ENCODE measurements at places on chromosomes 13 and 19.

- no peak for DNase-seq
Measured at GRCh38 chr19:47703301-47703700, 9.9 kb upstream of the EHD2 start.

DNA sequence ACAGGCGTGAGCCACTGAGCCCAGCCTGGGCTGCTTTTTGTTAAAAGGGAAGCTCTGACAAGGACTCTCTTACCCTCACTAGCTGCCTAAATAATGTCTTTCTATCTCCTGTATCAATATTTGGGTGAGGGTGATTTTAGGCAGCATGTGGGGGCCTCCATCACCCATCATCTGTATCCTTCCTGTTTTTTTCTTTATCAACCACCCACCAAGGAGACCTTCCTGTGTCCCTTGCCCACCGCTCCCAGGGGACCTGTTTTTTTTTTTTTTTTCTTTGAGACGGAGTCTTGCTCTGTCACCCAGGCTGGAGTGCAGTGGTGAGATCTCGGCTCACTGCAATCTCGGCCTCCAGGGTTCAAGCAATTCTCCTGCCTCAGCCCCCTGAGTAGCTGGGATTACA is 5.4 kb upstream of the NDUFB7 start:
- DNase-seq: no peak

GRCh38 chr19:9065457-9066014 is 21.3 kb upstream of the OR1M1 start:
- no peak for DNase-seq

DNA sequence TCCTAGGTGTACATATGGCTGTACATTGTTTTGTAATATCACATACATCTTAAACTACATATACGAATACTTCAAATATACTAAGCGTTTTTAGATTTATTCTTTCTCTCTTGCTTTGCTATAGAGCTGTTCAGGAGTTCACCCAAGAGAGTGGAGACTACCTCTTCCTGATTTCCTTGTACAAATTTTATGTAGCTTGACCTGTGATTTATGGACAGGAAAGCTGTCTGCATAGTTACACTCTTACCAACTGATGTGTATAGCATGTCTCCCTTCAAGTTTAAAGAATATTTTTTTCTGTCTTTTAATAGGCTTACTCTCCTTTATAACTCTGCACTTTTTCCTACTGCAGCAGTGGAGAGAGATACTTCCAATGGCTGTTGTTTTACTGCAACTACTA is 428.7 kb downstream of the NDFIP2 start:
- DNase-seq: no peak

- no peak for DNase-seq
Measured at GRCh38 chr13:43401361-43401760, 378.0 kb downstream of the DNAJC15 start.

DNA sequence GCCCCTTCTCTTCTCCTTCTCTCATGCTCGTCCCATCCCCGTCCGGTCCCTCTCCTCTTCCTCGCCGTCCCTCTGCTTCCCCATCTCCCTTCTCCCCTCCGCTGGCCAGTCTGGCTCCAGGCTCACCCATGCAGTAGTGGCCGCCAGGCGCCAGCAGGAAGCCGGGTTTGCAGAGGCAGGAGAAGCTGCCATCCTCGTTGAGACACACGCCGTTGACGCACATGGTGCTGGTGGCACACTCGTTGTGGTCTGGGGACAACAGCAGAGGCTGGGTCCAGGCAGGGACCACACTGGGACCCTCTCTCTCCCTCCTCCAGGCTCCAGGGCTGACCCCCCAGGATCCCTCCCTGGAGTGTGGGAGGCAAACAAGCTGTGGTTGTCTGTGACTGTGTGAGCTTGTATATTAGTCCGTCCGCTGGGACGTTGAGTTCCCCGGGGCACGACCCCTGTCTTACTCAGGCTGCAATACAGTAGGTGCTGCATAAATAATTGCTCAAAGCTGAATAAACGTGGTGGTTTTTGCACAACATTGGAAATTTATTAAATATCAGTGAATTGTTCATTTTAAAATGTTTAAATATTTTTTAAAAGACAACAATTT is 16.4 kb downstream of the FBN3 start:
- no peak for DNase-seq

DNA sequence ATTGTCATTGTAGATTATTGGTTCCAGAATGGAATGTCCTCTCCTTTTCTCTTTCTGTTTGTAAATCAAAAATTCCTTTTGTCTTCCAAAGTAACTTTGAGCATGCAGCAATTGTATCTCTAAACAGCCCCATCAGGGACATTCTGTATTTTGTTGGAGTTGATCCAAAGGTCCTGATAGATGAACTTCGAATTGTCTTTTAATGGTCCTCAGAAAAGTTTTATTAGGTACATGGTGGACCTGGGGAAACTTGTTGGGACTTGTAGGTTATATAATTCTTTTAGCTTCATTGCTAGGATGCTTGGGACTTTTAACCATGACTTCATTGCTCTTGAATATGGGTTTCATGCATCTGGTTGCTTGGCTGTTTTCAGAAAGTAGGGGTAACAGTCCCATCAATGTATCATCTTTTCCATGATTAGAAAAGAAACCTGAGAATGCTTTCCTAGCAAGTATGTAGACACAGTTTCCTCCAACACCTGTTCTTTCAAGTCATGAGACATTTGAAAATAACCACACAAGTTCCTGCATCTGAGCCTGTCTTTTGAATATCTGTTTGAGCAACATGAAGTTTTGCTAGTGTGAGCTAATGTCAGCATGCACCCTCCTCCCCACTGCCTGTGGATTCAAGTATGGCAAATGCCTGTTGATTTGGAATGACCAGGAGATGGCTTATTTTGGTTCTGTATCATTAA is 413.1 kb downstream of the KCNRG start:
- no peak for DNase-seq

DNA sequence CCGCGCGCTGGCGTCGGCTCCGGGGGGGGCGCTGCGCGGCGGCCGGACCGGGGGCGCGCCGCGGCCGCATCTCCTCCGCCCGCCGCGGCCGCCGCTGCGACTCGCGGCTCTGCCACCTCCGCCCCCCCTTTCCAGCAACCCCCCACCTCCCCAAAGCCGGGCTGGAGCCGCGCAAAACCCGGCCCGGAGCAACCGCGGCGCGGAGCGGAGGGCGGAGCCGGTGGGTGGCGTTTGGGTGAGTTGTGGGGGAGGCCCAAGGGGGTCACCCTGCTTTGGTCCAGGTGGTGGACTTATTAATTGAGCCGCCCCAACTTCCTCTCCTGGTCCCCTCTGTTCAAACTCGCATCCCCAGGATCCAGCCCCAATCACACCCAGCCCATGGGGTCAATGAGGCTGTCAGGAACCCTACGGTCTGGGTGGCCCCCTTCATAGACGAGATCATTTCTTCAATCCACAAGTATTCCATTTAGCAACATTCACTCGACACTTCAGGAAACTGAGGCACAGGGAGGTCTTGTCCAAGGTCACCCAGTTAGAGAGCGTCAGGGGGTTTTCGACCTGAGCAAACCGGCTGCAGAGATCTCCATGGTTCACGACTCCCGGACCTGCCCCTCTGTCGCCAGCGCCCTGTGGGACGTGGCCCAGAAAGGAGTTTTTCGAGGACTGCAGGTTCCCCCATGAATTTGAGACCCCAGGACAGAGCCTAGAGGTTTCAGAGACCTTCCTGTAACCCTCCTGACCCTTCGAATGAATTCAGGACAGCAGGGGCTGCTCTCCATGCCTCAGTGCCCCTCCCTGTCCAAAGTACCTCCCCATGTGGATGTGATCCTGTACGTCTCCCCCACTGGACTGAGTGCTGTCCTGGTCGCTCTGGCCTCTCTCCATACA is 22.4 kb upstream of the SEMA6B start:
- peak; percentile 66 for DNase-seq

DNA sequence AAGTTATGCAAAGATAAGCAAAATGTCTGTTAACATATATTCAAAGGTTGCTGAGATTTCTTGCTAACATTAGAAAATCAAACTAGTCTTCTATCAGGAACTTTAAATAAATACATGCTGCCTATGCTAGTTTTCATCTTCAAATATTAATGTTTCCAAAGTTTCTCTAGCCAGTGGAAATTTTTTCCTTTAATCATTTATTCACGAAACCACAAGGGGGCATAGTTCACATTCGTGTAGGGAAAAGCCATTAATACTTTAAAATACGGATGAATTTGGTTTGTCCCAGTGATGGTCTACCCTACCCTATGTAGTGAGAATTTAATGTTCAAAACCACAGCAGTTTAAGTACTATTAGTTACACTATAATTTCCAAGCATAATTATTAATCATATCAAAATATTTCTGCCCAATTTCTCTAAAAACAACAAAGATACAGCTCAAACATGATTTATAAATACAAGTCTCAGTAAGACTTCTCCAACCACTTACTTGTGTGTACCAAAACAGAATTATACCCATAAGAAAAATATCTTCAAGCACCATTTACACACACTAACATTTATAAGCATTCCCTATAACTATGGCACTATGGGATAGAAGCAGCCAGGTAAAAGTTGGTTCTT is 16.2 kb downstream of the NUFIP1 start:
- no peak for DNase-seq

- DNase-seq: no peak
Measured at GRCh38 chr19:46073268-46073922, 32.6 kb upstream of the IGFL4 start.

DNA sequence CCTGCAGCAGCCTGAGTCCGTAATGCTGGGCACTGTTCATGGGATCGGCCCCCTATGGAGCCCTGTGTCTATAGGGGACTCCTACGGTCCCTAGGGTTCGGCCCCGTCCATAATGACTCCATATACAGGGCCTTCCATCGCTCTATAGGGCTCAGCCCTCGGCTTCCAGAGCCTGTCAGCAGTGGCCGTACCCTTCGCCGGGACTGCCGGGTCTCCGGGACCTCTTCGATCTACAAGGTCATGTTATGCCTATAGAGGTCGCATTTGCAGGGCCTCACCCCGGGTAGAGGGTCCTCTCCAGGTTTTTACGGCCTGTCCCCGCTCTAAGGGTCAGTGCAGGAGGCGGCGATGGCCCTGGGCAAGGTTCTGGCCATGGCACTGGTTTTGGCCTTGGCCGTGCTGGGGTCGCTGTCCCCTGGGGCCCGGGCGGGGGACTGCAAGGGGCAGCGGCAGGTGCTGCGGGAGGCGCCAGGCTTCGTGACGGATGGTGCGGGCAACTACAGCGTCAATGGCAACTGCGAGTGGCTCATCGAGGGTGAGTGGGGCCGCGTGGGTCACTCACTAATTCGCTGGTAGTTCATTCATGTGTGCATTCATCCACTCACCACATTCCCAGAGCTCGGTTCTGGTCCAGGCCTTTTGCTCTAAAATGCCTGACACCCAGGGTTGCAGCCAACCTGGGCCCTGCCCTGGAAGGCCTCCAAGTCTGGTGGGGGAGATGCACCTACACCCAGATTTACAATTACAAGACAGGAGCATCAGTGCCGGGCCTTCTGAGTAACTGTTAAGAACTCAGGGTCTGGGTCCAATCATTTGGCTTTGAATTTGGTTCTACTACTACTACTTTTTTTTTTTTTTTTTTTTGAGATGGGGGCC is 699 bp downstream of the MEGF8 start:
- peak; percentile 63 for DNase-seq

GRCh38 chr13:111286162-111286561 is 34.3 kb upstream of the TEX29 start:
- DNase-seq: no peak

GRCh38 chr19:7561325-7561724 is 25.8 kb downstream of the PNPLA6 start:
- no peak for DNase-seq

DNA sequence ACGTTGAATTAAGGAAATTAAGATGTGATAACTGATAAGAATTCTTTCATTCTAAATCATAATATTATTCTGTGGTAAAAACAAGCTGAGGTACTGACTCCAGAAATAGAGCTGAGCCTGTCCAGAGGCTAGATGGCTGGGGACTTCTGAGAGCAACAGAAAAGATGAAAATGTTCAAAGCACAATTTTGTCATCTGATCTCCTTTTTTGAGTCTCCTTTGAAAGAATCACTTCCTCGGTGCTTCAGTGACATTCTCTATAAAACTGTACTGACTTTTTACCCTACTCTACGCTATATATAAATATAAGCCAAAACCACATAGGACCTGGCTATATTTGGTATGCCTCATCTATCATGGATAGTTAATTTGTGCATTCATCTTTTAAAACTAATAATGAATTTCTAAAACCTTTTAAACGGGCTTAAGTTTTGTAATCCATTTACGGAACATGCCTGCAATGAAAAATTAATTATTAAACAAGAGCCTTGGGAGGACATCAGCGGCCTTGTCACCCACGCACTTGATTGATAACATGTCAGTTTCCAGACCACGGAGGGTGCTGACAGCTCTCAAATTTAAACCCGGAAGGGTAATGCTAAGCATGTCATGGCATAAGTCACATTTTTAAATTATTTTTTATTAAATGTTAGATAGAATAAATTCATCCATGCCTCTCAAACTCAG is 235.5 kb downstream of the PCDH9 start:
- peak; percentile 5 for DNase-seq

GRCh38 chr13:89577301-89577700 is 1770.2 kb upstream of the MIR17HG start:
- DNase-seq: no peak

- DNase-seq: no peak
Measured at GRCh38 chr13:50257646-50258045, 242.4 kb downstream of the KCNRG start.

DNA sequence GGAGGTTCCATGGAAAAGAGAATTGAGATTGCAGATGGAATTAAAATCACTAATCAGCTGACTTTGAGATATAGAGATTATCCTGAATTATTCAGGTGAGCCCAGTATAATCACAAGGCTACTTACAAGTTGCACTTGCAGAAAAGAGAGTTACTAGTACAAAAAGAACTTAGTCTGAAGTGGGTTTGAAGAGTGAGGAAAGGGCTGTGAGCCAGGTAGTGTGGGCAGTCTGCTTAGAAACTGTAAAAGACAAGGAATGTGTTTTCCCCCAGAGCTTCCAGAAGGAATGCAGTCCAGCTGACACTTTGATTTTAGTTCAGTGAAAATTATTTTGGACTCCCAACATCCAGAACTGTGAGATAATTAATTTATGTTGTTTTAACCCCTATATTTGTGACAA is 285.4 kb upstream of the GPC6 start:
- no peak for DNase-seq

GRCh38 chr13:54029720-54030119 is 1001.1 kb downstream of the OLFM4 start:
- no peak for DNase-seq

- no peak for DNase-seq
Measured at GRCh38 chr13:102374726-102375125, 27.1 kb downstream of the FGF14 start.

- peak; percentile 62 for DNase-seq
Measured at GRCh38 chr19:43777163-43777695, 3.5 kb downstream of the KCNN4 start.

DNA sequence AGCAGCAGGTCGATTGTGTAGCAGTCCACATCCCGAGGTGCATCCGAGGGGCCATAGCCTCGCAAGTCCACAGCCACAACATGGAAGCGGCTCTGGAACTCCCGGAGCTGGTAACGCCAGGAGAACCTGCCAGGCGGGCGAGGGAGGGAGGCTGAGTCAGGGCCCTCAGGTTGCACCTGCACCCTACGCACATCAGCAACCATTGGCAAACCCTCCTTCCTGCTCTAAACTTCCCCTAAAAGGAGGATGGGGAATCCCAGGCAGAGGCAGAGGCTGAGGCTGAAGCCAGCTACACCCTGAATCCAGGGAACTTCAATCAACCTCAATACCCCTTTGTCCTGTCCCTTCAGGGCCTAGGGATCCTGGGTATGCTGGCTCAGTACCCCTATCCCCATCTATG is 977 bp downstream of the EPHX3 start:
- DNase-seq: no peak

All from GM20000 (cell line).